ENCODE measurements at places on chromosomes 7 and 10.

- DNase-seq = no peak
Observed at GRCh38 chr10:26879744-26880143, 19.0 kb upstream of the ABI1 start.

GRCh38 chr7:131527456-131527855, 29.0 kb downstream of the PODXL start:
- peak; percentile 10 for DNase-seq

DNA sequence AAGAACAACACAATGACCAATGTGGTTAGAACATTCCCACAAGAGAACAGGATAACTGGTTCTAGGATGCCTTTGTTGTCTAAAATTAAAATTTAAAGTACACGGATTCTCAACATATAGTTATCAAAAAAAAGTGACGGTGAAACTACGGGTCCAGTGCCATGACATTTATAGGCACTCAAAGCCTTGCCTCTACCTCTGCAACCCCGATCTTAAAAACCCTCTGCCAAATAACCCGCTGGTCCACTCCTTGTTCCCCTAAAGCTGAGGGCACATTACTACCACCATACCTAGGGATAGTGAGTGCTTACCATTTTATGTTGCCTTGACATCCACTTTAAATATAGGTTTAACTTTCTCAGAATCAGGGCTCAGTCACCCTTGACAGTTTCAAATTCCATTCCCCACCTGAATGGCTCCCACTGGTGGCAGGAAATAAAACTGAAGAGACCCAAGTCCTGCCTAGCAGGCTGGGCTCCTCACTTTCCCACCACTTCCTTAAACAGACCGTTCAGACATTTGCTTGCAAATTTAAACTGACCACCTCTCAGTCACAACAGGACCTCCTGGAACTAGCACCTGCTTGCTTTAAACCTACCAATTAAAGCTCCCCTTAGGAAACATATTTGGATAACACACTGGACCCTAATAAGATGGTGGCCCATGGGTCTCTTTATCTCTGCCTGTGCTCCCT, 169.9 kb upstream of the ASAH2 start:
- DNase-seq = no peak

GRCh38 chr10:10313149-10313835, 704.4 kb upstream of the CELF2 start:
- DNase-seq = no peak

DNA sequence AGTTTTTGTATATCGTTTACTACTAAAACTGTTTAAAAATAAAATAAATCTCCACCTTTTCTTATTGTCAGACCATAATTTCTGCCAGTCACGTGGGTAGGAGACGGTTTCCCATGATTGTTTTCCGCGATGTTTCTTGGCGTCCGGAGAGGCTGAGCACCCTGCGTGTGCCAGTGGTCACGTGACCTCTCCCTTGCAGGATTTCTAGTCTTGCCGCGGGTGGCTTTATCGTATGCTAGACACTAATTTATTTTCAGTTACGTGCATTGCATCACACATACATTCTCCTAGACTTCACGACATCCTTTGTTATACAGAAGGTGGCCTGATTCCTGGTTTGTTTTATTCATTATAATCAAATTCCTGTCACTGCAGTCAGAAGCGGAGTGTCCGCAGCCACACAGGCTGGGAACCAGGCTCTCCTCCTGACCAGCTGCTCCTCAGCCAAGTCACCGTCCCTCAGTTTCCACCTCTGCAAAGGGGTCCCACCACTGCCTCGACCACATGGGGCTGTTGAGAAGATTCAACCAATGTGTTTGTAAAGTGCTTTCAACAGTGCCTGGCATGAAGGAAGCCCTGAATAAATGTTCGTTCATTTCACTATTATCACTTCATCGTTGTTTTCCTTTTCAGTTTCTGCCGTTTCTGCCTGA, 203.2 kb upstream of the PPP2R2D start:
- DNase-seq = no peak

GRCh38 chr10:62924344-62924748, 108.2 kb upstream of the EGR2 start:
- no peak for DNase-seq

GRCh38 chr7:92496876-92497275, 19.1 kb upstream of the ERVW-1 start:
- no peak for DNase-seq

DNA sequence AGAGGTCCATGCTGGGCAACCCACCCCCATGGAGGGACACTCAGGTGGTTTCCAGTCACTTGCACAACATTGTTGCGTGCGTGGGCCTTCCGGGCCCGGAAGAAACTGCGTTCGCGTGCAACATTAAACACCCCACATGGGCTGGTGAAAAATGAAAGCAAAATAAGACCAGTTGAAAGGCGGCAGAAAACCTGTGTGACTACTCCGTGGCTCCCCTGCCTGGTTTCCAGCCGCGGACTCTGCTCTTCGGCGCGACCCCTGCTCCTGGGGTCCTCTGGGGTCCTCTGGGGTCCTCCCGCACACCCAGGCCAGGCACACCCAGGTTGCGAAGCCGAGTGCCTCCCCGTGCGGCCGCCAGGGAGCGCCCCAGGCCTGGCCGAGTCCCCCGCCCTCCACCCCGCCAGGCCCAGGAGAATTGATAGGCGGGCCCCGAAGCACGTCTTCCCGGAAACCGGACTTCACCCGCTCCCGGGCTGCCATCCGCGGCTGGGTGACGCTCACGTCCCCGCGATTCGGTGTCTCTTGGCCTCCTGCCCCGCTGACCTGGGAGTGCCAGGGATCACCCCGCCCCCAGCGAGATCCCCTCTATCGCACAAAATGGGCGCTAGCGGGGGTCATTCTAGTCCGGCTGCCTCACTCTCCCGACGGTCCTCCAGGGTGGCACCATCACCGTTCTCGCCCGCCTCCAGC, 1.9 kb upstream of the SH2D4B start:
- peak; percentile 83 for DNase-seq

DNA sequence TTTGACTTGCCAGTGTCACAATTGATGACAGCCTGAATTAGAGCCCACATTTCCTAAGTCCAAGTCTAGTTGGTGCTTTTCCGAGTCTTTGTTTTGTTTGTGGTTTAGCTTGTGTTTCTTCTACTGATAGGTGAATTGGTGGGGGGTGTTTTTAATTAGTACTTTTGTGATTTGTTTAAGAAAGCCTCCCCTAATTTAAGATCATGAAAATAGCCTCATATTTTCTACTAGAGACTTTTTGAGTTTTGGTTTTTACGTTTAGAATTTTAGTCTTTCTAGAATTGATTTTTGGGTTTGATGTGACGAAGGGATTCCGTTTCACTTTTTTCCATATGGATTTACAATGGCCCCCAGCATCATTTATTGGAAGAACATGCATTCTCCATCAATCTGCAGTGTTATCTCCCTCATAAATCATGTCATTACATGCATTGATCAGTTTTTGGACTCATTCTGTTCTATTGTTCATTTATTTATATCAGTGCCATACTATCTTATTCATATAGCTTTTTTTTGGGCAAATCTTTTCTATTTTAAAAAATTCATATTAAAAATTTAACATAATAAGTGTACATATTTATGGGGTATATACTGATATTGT, 32.8 kb downstream of the BTRC start:
- no peak for DNase-seq

DNA sequence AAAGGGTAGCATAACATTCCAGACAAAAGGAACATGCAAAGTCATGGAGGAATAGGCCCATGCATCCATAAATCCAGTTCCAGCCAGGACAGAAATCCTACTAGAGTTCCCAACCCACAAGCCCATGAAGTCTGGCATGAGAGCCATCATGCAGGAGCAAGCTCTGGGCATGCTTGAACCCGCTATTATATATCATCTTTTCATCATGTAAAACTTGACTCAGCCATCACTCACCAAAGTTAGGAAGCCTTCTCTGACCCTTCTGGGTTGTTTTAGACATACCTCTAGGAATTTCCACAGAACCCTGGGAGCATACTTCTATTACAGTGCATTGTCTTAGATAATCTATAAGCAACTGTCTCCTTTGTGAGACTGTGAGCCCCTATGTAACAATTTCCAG, 293.0 kb upstream of the NPSR1 start:
- no peak for DNase-seq

DNA sequence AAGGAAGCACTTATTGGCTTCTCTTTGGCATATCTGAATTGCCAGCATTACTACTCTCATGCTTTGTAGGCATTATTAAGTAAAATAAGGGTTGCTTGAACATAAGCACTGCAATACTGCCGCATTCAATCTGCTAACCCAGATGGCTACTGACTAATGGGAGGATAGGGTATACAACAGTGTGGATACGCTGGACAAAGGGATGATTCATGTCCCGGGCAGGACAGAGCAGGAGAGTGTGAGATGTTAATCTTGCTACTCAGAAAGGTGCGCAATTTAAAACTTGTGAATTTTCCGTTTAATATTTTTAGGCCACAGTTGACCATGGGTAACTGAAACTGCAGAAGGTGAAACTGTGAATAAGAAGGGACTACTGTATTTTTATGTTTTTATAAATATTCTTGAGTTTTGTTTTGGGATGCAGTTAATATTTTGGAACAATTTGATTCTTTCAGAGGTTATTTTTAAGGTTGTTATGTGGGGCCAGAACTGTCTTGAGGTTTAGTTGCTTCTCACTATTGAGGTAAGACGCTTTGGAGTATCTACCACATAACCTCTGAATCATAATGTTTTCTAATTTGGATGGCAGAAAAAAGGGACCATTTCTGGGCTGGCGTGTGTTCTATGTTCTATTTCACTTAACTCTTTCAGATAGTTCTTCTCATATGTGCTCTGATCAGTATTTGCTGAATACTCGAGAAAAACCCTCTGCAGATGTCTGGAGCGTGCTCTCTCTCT, 75.7 kb upstream of the SYPL1 start:
- no peak for DNase-seq
